HFF-Myc (cell line): ENCODE measurements at places on chromosomes 4 and X.

- DNase-seq, result no peak
Observed at GRCh38 chr4:111676533-111676932, 468.7 kb upstream of the FAM241A start.

- no peak for DNase-seq
Observed at GRCh38 chr4:5357870-5358269, 306.6 kb downstream of the STK32B start.

GRCh38 chrX:38055170-38055847, 49.0 kb downstream of the SYTL5 start:
- DNase-seq, result no peak

DNA sequence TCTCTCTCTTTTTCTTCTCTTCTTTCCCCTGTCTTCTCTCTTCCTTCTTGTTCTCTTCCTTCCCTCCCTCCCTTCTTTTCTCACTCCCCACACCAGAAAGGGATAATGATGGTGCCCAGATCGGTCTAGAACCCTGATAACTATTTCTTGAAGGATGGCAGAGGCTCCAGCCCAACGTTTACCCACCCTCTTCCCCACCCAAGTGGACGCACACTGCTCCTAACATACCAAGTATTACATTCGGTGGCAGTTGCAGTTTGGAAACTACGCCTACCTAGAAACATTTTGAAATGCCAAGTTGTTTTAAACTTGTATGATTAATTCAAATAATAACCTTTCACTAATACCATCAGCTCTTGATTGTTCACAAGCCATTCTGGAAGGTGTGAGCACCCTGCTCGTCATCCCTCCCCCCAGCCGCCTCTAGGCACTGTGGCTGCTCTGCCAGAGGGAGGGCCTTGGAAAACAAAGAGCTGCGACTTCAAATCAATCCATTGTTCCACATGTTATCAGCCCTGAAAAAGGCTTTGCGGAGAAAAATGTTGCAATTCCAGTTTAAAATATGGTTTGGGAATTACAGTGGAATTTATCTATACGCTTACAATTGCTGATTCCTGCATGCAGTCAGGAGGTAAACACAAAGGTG, 1017.5 kb upstream of the TENM3 start:
- no peak for DNase-seq

GRCh38 chr4:1517592-1518411, 111.6 kb upstream of the NKX1-1 start:
- DNase-seq, result no peak

GRCh38 chrX:139203651-139204570, 326.6 kb upstream of the F9 start:
- DNase-seq, result no peak

GRCh38 chrX:113644426-113644825, 803.8 kb upstream of the AMOT start:
- DNase-seq, result peak; percentile 1
